ENCODE measurements at places on chromosomes 12 and 14. TPM values are rescaled to one million over a fixed set of nuclear protein-coding genes. Genes with fewer than 3 reads are reported as not detected.

DNA sequence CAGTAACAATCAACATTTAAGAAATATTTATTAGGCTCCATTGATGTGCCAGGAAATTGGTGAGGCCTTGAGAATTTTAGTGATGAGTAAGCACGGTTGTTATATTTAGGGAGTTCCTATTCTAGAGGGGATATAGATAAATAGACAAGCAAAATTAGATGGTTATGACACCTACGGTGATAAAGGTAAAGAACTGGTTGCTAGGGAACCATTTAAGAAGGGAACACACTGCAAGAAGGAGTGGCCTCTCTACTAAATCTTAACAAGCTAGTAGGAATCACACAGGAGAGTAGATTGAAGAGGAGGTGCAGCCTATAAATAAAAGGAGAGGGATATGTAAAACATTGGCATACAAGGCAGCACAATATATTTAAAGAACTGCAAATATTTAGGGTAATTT is 155.2 kb downstream of the LRIG3 start:
- no peaks in the 10 kb centered on the region for H3K27me3 ChIP-seq
- H3K4me1 ChIP-seq: no peaks in the 10 kb centered on the region
- H3K4me3 ChIP-seq: no peak overlapping the region

GRCh38 chr12:94180558-94181296 is 32.4 kb downstream of the PLXNC1 start:
- H3K4me1 ChIP-seq: no peaks in the 10 kb centered on the region
- no peak for DNase-seq
- H3K27me3 ChIP-seq: no peaks in the 10 kb centered on the region
- no peaks in the 10 kb centered on the region for H3K36me3 ChIP-seq
- no peak overlapping the region for H3K4me3 ChIP-seq

DNA sequence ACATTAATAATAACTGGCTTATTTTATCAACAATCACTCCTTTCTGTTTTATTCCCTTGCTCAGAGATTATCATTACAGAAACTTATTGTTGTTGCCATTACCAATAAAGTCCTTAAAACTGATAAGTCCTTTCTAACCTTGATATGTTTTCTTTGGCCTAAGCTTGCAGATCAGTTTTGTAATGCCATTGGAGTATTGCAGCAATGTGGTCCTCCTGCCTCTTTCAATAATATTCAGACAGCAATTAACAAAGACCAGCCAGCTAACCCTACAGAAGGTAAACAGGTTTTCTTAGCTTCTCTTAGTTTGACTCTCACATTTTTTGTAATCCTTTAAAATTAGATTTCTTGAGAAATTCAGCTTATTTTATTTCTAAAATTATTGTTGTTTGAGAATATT is 3.9 kb downstream of the MED21 start:
- H3K36me3 ChIP-seq: no peaks in the 10 kb centered on the region
- no peak overlapping the region for H3K4me3 ChIP-seq
- no peak overlapping the region for H3K27ac ChIP-seq
- H3K27me3 ChIP-seq: no peaks in the 10 kb centered on the region
- H3K4me1 ChIP-seq: no peaks in the 10 kb centered on the region

TAS2R31 gene
- 0.59 TPM for total RNA-seq

TEX52 gene
- not detected for total RNA-seq

DNA sequence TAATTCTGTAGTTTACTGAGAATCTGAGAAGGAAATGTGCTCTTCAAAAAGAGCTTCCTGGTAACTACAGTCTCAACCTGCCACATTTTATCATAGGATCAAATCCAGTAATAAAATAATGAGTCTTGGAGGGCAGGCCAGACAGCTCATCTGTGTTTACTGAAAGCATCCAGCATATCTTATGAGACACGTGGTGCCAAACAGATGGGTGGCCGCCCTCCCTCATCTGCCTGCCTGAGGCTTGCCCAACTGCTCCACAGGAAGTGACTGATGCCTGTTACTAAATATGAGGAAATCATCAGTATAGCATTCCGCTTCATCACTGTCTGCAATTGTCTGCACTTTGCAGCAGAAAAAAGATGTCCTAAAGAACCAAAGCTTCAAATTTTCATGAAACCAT is 13.5 kb downstream of the DHRS7 start:
- H3K36me3 ChIP-seq: no peaks in the 10 kb centered on the region
- peak overlapping the region; percentile 45 for H3K27ac ChIP-seq
- peak; percentile 63 for DNase-seq
- peaks cover 3% of the 10 kb centered on the region for H3K4me1 ChIP-seq

DNA sequence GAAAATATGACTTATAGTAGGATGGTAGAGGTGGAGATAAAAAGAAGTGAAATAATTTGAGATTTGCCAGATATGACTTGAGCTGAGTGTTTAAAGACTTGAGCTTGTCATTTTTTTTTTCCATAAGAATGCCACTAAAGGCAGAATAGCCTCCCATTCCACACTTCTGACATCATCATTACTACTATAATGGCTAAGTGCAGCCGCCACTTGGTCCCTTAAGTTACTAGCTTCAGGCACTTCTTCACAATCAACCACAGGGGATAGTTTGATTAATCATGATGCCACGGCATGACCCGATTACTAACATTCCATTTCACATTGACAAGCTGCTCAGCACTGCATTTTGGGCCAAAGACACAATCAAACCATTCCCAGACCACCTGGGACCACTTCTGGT is 127.9 kb downstream of the EFCAB11 start:
- H3K4me3 ChIP-seq: no peak overlapping the region
- H3K4me1 ChIP-seq: no peaks in the 10 kb centered on the region
- no peaks in the 10 kb centered on the region for H3K36me3 ChIP-seq
- no peaks in the 10 kb centered on the region for H3K27me3 ChIP-seq
- H3K27ac ChIP-seq: no peak overlapping the region

DNA sequence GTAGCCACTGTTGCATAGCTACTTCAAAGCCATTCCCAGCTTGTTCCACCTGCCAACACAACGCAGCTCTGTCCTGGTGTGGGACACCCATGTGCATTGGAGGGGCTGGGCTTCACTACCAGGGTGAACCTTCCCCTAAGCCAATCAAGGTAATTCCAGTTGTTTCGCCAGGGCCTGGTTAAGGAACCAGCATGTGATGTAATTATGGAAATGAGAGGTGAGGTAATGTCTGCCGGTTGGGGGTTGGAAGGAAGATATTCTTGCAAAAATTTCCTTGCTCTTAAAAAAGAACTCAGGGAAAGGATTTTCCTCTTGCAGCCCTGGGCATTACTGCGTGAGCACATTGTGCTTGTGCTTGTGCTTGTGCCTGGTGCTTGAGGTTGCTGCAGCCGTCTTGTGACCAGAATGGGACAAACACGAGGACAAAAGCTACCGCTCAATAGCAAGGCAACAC is 14.9 kb downstream of the TUBA1C start:
- H3K27me3 ChIP-seq: no peaks in the 10 kb centered on the region
- no peak for DNase-seq
- no peaks in the 10 kb centered on the region for H3K36me3 ChIP-seq
- H3K4me3 ChIP-seq: no peak overlapping the region

INHBE gene
- not detected for total RNA-seq
